ENCODE measurements at places on chromosomes 4 and X.

- no peak for DNase-seq
These were observed 24.9 kb downstream of the CXCL8 start for GRCh38 chr4:73765296-73765695.

DNA sequence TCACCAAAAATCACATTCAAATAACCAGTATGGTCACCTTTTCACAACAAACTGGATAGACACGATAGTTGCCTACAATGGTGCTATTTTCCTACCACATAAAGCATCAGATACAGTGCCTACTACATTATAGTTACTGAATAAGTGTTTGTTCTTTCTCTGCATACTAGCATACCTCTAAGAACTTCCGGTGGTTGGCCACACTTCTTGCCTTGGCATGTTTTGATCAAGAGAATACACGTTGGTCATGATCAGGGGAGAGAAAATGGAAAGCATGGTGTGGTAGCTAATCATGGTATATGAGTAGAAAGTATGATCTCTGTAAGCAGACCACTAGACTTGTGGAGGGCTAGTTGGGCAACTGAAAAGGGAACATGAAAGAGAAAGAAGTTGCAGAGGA, 322.8 kb upstream of the DIAPH2 start:
- no peak for DNase-seq

DNA sequence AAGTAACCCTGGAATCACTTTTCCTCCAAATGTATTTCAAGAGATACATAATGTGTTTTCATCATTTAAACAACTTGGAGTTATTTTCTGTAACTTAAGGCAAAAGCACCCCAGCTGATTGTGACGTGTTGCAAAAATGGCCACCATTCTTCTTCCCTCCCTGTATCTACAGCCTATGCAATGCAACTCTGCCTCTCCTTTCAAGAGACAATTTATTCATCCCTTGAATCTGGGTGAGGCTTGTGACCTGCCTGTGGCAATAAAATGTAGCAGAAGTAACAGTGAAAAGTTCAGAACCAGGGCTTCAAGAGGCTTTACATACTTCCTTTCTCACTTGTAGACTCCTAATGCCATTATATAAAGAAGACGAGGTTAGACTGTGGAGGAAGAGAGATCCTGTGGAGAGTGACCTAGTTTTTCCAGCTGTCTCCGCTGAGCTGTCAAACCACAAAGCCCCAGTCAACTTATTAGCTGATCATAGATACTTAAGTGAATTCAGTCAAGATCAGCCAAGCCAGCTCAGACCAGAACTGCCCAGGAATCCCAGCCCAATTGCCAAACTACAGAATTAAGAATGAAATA, 81.0 kb upstream of the KLF3 start:
- no peak for DNase-seq

DNA sequence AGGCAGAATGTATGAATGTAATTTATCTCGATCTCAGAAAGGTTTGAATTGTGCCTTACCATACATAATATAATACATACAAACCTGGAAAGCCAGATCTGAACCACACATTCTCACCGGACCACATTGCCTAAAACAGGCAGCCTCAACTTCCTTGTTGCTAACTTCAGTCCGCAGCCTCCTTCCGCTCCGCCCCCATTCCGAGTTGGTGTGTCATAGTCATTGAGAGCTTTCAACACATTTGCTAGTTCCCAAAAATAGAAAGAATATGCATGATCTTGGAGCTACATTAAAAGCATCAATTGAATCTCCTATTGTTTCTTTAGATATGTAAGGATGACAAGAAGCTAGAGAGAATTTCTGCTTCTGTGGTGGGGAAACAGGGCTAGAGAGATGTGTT, 127.2 kb downstream of the ARHGEF9 start:
- DNase-seq = no peak

DNA sequence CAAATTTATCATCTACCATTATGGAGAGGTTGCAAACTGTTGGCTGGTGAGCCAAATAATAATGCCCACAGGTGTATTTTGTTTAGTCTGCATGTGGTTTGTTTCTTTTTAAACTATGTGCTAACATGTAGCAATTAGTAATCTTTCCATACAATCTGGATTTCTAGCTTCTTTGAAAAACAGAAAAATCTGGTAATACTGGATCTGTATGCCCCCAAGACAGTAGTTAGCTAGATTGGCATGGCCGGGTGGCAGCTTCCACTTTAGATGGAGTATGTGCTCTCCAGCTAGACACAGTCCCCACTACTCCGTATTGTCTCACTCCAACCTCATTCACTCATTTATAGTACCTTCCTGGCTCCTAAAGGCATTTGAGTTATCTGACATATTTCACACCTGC, 91.3 kb downstream of the NHSL2 start:
- DNase-seq = no peak

DNA sequence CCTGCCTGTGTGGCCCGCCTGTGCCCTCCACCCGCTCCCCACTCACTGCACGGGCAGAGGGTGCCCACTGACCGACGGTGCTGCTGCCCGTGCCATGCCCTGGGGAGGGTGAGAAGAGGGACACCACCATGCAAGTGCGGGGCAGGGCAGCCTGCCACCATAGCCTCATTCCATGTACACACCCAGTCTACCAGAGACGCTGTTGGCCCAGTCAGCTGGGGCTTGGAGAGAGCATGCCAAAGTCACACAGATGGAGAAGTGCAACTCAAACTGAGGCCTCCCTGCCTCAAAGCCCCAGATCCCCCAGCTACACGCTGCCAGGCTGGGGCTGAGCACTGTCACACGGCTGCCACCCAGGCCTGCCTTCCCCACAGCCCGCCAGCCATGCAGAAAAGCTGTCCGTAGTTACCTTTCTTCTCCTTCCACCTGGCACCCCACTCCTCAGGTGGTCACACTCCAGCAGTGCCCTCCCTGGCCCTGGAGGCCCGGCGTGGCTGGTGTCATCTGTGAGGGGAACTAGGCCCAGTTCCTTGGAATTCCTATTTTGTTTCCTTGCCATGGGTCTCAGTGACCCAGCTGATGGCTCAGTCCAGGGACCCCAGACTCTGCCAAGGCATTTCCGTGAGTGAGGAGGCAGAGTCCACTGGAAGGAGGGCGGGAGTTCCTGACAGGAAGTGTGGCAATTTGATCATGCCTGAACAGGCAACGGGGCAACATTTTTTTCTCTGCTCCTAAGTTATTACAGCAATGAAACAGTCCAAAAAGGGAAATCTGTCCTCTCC, at the start of gene SLC2A9:
SLC2A9 (minus strand) TSS at position 627 of the 782 bp plus-strand sequence; CDS start at position 559, 68 bp downstream.
- DNase-seq = no peak

GRCh38 chr4:85448906-85449890, 25.8 kb upstream of the ARHGAP24 start:
- DNase-seq = no peak

DNA sequence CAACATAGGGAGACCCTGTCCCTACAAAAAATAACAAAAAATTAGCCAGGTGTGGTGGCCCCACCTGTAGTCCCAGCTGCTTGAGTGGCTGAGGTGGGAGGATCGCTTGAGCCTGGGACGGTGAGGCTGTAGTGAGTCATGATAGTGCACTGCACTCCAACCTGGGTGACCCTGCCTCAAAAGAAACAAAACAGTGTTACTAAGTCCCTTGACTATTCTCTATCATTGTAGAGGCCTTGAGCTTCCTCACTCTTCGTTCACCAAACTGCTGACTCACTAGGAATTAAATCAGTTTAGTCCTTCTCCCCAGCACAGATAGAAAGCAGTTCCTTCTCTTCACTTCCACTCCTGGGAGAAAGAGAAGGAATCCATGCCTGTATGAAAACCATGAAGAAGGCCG, 14.5 kb downstream of the CDS1 start:
- DNase-seq = no peak

DNA sequence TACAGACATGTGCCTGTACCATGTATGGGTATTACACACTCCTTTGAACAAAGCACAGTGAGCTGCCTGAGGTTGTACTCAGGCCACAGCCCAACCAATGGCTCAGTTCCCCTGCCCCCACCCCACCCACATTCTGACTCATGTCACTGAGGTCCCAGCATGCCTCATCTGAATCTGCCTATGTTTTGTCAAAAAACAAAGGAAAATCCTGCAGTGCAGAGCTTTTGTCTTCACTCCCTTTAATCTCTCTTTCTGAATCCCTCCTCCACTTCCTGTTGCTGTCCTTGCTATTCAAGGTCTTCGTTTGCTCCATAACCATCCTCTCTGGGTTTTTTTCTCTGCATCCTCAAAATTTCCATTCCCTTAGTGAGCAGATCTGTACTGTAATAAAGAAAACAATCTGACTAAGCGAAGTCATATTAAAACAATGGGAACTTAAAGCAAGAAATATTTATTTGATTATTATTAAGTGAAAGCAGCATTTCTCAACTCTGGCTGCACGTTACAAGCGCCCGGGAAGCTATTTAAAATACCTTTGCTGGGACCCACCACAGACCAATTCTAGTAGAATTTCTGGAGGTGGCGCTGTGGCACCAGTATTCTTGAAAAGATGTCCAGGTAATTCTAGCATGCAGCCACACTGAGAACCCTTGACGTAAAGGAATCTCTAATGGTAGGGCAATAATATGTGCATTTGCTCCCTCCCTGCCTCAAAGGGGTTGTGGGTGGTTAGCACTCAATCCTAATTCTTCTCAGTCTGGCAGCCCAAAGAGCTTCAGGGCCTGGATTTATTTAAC, 8.7 kb downstream of the GUCY2F start:
- DNase-seq = peak; percentile 9

GRCh38 chr4:153211986-153212728, 7.9 kb downstream of the TRIM2 start:
- DNase-seq = no peak

DNA sequence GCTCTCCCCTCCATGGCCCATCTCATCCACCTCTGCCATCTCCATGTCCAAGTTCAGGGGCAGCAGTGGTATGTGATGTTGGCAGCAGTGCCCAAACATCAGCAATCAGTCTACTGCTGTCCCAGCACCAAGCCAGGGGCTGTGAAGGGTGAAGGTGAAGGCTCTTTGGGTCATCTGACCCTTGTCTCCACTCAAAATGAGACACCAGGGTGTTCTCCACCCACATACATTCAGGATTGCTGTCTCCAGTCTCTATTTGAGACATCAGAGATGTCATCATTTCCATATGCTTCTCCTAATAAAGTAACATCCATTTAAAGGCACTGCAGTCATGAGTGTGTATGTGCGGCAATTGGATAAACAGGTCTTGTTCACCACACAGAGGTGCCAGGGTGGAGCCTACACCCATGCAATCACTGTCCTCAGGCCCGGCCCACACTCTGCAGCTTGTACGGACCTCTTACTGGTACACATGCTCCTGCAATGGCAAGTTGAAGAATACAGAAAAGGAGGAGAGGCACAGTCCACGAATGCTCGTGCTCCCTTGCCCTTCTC, 22.2 kb downstream of the MAML3 start:
- DNase-seq = no peak

GRCh38 chr4:180333162-180333561, 1910.0 kb upstream of the TENM3 start:
- no peak for DNase-seq

DNA sequence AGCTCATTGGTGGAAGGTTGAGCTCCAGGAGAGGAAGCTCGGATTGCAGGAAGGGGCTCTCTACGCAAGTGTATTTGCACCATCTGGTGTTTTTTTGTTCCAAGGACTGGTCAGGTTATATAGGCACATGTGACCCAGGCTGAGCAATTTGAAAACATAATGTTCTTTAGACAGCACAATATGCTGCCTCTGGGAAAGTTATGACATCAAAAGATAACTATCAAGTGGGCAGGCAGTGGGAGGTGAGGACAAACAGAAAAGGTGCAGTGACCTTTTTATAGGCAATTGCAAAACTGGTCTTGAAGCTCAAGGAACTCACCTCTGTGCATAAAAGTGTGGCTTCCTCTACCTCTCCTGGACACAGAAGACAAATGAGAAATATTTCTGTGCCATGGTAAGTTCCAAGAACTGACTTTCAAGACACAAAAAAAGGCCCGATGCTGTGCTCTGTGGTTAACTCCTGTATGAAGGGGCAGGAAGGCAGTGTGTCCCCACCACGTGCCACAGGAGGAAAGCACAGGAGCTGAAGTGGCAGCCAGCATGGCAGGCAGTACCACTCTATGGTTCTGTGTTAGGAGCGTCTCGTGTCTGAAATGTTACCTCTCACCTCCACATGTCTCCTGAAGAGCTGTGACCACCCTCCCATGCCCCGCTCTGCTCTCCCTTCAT, 128.6 kb downstream of the SHROOM3 start:
- no peak for DNase-seq

GRCh38 chrX:99073551-99073950, 1336.5 kb downstream of the PCDH19 start:
- DNase-seq = no peak

Data from GM20000 (cell line).